ENCODE measurements at places on chromosomes 5 and 9.

DNA sequence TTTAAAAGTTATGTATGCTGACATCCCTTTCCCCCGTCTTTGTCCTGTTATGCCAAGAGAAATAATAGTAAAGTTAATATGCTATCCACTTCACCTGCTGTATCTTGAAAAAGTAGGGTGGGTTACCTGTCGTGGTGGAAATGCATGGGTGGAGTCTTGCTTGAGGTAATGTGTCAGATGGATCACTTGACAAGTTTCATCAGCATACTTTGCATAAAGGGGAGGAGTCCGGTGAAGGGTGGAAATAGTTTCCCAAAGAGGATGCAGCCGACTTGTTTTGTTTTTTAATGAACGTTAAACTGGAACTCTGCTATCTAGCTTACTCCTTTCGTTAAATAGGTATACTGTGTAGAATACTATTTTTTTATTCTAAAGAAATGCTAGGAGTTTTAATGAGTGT, 9.0 kb upstream of the DMRT3 start:
- DNase-seq: no peak

- no peak for DNase-seq
These were observed 68.9 kb downstream of the PHF2 start for GRCh38 chr9:93645149-93645889.

DNA sequence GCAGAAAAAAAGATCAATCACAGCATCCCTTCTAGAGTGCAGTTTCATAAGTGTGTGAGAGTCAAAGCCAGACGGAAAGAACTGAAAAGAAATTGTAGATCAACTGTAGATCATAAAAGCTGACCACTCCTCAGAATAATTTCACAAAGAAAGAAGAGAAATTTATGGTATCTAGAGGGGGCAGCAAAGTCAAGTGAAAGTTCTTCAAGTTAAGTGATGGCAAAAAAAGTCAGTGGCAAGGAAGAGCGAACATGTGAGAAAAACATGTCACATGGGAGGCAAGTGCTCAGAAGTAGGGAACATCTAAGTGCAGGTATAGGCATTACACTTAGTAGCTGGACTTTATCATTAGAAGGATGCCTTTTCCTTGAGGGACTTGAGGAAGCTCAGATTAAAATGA, 245.1 kb upstream of the ISL1 start:
- no peak for DNase-seq

DNA sequence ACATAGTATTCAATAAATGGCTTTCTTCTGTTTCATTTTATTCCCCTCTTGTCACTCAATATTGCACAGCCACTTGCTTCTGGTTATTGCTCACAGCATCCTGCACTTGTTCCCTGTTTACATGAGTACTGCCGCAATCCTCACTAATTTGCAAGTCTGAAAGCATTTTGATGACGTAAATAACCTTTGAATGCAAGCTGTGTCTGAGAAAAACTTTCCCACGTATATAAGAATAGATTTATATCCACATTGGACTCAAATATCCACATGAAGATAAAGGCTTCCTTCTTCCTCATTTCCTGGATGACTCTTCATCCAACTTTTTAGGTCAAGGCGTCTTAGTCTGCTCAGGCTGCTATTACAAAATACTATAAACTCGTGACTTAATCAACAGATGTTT, 88.2 kb upstream of the DAP start:
- DNase-seq: no peak

- peak; percentile 93 for DNase-seq
These were observed at the start of gene ADAMTS2 for GRCh38 chr5:179345433-179346321. TSS of gene ADAMTS2 (minus strand) at chr5:179345461. CDS start at chr5:179345328, 133 bp downstream.

GRCh38 chr5:9615331-9615730, 14.8 kb downstream of the TAS2R1 start:
- no peak for DNase-seq

DNA sequence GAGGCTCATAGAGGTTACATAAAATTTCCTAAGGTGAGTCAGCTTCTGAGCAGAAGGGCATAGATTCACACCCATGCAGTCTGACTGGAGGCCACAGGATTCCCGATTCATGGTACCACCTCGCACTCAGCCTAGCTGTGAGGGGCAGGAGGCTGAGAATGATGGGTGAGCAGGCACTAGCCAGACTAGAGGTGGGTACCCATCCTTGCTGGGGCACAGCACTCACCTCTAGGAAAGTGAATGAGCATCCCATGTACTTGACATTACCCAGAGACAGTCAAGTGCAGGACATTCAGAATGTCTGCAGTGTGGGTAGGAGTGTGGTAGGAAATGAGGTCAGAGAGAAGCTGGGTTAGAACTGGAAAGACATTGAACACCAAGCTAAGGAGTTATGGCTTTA, 255.5 kb downstream of the CDK5RAP2 start:
- DNase-seq: no peak

DNA sequence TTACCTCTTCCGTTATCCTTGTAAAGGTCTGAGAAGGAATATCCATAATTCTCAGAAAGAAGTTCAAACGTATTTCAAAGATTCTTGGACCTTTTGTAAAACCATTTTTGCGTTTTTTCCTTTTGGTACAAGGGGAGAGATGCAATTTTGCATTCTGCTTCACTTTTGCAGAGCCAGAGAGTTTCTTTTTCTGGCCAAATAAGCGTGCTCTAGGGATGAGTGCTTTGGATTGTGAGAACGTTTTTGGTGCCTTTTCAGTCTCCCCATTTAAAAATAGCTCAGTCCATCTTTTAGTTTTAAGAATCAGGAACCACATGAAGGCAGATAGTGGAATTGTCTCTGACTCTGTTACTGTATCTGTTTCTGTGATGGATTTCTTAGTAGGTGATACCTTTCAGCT, 1.5 kb downstream of the ARHGAP26 start:
- DNase-seq: no peak

GRCh38 chr5:58360794-58361193, 99.1 kb downstream of the PLK2 start:
- no peak for DNase-seq

GRCh38 chr5:22594491-22594890, 258.7 kb downstream of the CDH12 start:
- no peak for DNase-seq

- DNase-seq: no peak
These were observed 54.1 kb upstream of the STK32A start for GRCh38 chr5:147180751-147181150.

GRCh38 chr5:172671091-172671490, 30.0 kb downstream of the NEURL1B start:
- no peak for DNase-seq

DNA sequence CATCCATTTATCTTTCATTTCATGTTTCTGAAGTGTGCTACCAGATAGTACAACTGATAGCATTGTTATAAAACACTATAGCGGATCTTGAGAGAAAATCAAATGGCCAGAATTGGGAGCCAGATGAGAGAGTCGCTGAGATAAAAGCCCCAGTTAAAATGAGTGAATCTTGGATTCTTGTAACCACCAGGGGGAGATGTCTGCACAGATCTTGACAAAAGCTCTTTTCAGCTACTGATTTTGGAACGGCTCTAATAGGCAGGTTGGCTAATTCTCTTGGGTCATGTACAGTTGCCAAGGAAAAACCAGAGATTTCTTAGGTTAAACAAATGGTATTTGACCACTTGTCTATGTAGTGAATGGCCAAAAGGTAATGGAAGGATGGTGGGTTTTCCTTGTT, 21.7 kb downstream of the F2RL2 start:
- DNase-seq: peak; percentile 74

DNA sequence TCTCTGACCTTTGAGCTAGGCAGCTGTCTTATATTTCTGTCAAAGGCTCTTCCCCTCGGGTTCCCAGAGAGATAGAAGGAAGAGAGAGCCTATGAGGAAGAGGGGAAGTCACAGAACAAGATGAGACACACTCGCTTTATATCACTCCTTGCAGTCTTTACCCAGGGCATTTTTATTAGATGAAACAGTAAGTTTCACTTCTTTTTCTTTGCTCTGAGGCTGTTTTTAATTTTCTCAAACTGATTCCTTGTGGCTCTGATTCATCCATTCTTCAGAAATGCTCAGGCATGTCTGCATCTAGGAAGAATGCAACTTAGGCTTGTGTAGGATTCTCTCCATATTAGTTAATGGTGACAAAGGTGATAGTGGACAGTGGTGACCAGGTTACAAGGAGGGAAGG, 132.9 kb upstream of the CHD1 start:
- peak; percentile 56 for DNase-seq

- no peak for DNase-seq
These were observed 664.0 kb downstream of the NR2F1-AS1 start for GRCh38 chr5:92917044-92917443.

DNA sequence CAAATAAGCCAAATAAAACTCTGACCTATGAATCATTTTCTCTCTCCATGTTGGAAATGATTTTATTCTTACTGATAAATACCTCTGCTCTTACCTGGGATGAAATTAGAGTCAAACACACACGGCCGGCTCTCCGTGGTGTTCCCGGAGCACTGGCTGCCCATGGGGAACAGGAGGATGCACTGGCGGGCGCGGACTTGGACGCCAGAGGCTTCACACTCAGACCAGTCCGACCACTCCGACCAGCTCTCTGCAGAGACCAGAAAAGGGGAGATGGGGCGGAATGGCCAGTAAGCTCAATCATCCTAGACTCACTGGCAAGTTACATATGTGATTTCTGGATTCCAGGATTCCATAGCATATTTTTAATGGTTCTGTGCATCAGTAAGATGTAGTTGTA, 494.1 kb downstream of the SEMA5A start:
- no peak for DNase-seq

GRCh38 chr9:78196258-78196657, 39.6 kb upstream of the CEP78 start:
- no peak for DNase-seq

- no peak for DNase-seq
These were observed 165.5 kb downstream of the CACNA1B start for GRCh38 chr9:138043061-138043410.

- DNase-seq: no peak
These were observed 482 bp downstream of the SLC27A6 start for GRCh38 chr5:128965638-128966302.

- no peak for DNase-seq
These were observed 56.7 kb downstream of the TSSK1B start for GRCh38 chr5:113378081-113378480.
